ENCODE measurements at places on chromosomes 4 and X. TPM values are rescaled to one million over a fixed set of nuclear protein-coding genes. Genes with fewer than 3 reads are reported as not detected.

- DNase-seq = no peak
Observed at GRCh38 chr4:94567811-94568210, 116.1 kb downstream of the PDLIM5 start.

ZDHHC15 gene
- 1.9 TPM for total RNA-seq

DNA sequence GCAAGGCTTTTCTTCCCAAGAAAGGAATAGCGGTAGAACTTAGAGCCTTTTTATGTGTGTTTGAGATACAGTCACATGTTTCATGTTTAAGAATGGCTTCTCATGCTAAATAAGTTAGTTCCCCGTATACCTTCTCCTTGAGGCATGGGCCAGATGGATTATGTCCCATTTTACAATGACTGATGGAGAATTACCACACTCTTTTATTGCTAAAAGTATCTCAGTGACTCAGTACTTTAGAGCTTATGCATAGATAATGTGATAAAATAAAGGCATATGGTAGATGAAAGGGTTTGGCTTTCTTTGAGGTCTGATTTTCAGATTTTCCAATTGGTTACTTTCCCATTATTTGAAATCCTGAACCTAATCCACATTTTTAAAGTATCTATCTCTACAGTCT, 121.8 kb upstream of the BMPR1B start:
- no peak for DNase-seq

GRCh38 chrX:132631579-132632232, 142.9 kb upstream of the MBNL3 start:
- DNase-seq = no peak

GRCh38 chr4:40199999-40200874, 3.4 kb downstream of the RHOH start:
- DNase-seq = peak; percentile 35

DNA sequence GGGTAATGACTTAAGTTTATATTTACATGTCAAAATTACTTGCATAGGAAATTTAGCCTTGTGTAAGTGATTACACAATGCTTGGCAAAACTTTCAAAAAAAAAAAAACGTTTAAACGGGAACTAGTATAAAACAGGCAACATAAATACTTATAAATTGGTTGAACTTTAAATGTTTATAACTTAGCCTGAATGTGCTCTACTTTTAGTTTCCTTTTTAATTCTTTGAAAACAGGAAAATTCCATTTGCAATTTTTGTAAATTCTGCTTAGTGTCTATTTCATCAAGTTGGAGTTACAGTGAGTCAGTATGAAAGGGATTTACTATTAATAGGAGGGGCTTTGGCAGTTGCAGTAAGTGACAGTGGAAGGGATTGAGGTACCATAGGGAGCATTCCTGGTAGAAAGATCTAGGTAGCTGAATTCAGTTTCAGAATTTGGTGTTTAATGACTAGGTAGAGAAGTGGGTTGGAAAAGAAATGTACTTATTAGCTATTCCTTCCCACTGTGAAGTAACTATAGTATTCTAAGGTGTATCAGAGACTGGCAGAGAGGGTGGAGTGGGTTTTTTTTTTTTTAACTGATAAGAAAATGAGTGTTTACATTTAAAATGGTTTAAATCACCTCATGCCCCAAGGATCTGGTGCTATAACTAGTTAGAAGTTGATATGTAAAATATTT, 2.8 kb downstream of the STAG2 start:
- DNase-seq = no peak

Data from mucosa of descending colon (tissue), 3 donors.